ENCODE measurements at places on chromosomes 5 and 9. TPM values are rescaled to one million over a fixed set of nuclear protein-coding genes. Genes with fewer than 3 reads are reported as not detected.

The PRRC2B gene
- total RNA-seq: 78.7 TPM

The EXOC3 gene
- total RNA-seq: 31.7 TPM

The TRPM3 gene
- 14.3 TPM for total RNA-seq

The ZDHHC12 gene
- 6.3 TPM for total RNA-seq

The EQTN gene
- total RNA-seq: 0.74 TPM

The LCN10 gene
- not detected for total RNA-seq

The EMB gene
- total RNA-seq: 12.7 TPM

The BASP1 gene
- total RNA-seq: 41.0 TPM

The FGF1 gene
- total RNA-seq: 5.1 TPM

The SECISBP2 gene
- total RNA-seq: 78.7 TPM

The CDH9 gene
- 0.53 TPM for total RNA-seq

The PCDH12 gene
- total RNA-seq: 14.6 TPM

The C9orf50 gene
- not detected for total RNA-seq

The ANGPTL2 gene
- total RNA-seq: 37.7 TPM

The OSMR gene
- total RNA-seq: 24.7 TPM

The SLC23A1 gene
- not detected for total RNA-seq

The GCNT1 gene
- 9.1 TPM for total RNA-seq

The IL7R gene
- 1.5 TPM for total RNA-seq

The BTNL8 gene
- not detected for total RNA-seq

The BRINP1 gene
- 0.58 TPM for total RNA-seq

The RAD1 gene
- 40.7 TPM for total RNA-seq

The PPP2CA gene
- 67.5 TPM for total RNA-seq

The TMOD1 gene
- total RNA-seq: 9.3 TPM

The ZNF454 gene
- total RNA-seq: 10.6 TPM

The GNAQ gene
- 78.5 TPM for total RNA-seq

The PCDHGA12 gene
- 7.8 TPM for total RNA-seq

The GHR gene
- total RNA-seq: 34.6 TPM

The RASA1 gene
- 54.8 TPM for total RNA-seq

The FOXD1 gene
- total RNA-seq: 0.58 TPM

The ARL10 gene
- total RNA-seq: 20.8 TPM

The PRRT1B gene
- total RNA-seq: not detected

The SLC36A2 gene
- total RNA-seq: not detected

The NCBP1 gene
- 47.2 TPM for total RNA-seq

The HTR4 gene
- total RNA-seq: 0.26 TPM

The THBS4 gene
- total RNA-seq: 3.9 TPM

The ARAP3 gene
- total RNA-seq: 9.8 TPM

The C1QTNF2 gene
- total RNA-seq: 17.1 TPM

The LCN6 gene
- not detected for total RNA-seq

The LPAR1 gene
- 134 TPM for total RNA-seq

All from urinary bladder (tissue), 4 donors.